Osteocyte (in vitro differentiated cells): ENCODE measurements at places on chromosomes 4 and X.

DNA sequence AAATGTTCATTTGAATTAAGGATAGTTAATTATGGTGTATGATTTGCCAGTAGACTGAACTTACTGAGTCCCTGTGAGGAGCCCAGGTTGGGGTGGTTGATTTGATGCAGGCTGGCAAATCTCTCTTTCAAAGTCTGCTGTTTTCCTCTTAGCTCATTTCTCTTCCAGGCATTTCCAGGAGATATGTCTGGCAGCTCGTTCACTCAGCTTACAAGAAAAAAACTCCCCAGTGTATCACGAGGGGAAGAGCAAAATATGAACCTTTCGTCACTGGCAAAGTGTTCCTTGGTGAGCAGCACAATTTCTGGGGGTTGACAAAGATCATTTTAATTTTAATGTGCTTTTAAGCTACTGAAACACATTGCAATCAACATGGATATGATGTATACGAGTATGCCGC is 244.2 kb downstream of the CBLL2 start:
- no peak for DNase-seq

- no peak for DNase-seq
Observed at GRCh38 chrX:1242891-1243402, 25.7 kb upstream of the CSF2RA start.

- no peak for DNase-seq
Observed at GRCh38 chr4:48727666-48728459, 52.2 kb downstream of the FRYL start.

- DNase-seq, result no peak
Observed at GRCh38 chr4:182738283-182739047, 178.7 kb downstream of the DCTD start.

- DNase-seq, result no peak
Observed at GRCh38 chrX:124594017-124594651, 247.8 kb downstream of the SH2D1A start.

- no peak for DNase-seq
Observed at GRCh38 chrX:53616946-53617345, 69.6 kb downstream of the HUWE1 start.

DNA sequence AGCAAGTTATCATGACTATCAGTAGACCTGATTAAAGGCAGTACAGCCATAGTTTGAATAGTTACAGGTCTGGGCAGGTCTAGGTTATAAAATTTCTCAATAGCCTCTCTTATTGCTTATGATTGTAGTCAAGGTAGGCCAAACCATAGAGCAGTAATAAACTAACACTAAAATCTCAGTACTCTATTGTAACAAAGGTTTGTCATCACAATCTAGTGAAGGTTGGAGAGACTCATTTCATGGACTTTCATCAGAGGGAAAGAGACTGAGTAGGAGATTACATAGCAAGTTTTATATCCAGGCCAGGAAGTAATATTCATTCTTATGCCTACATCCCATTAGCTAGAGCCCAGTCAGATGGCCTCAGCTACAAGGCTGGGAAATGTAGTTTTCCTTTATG is 141.0 kb downstream of the ASB9 start:
- DNase-seq, result no peak

DNA sequence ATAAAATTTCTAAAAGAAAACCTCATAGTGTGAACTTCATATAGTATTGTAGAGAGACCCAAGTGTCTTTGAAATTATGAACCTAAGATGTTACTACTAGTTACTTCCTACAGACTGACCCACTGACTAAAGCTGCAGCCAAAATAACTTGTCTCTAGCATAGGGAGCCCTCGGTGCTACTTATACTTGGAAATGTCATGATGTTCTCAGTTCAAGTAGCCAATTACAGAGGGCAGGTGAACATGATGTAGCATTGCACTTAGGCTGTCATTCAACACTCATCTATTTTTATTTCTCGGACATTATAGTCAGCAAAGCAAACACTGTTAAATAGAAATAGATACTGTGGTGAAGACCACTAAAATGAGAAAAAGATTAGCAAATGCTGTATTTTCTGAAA is 165.6 kb downstream of the AREG start:
- DNase-seq, result no peak
